ENCODE measurements at places on chromosomes 3 and 15.

- DNase-seq, result no peak
Observed at GRCh38 chr3:38985581-38985980, 66.2 kb downstream of the SCN11A start.

DNA sequence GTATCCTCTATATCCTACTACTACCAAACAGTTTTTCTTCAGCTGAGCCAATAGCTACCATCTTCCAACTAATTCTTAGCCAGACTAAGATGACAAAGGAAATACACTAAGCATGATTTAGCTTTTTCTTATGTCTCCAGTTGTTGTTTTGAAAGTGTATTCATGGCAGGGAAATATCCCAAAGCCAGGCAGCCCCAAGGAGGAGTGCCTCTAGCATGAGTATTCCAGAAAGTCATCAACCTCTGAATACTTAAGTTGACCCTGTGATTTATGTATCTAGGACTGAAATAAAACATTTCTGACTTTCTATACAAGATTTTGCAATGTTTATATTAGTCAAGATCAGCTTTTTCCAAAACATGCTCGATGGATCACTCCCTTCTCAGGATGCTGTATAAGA, 449.1 kb downstream of the IL5RA start:
- DNase-seq, result no peak

DNA sequence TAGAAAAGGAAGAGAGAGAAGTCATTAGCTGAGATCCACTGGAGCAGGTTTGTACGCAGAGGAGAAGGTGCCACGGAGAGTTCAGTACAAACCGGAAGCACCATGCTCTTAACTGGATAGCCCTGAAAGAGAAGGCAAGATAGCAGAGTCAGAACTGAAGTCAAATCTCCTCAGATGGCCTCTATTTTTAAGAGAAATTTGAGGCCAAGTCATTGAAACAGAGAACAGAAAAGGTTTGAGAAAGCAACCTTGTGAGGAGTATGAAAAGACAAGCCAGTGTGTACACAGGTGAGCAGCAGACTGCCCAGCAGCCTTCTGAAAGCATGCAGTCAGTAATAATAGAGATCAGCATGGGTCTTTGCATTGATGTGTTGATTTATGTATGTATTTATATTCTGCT, 66.1 kb upstream of the SPRED1 start:
- DNase-seq, result no peak

- no peak for DNase-seq
Observed at GRCh38 chr15:39108021-39108420, 472.9 kb upstream of the THBS1 start.

- no peak for DNase-seq
Observed at GRCh38 chr3:106485217-106485616, 616.4 kb upstream of the CBLB start.

- no peak for DNase-seq
Observed at GRCh38 chr15:60328852-60329443, 68.8 kb downstream of the ANXA2 start.

All from thoracic aorta (tissue), 2 donors.